ENCODE measurements at places on chromosomes 7 and 10.

- no peak for DNase-seq
Observed at GRCh38 chr7:28163949-28164348, 16.6 kb downstream of the JAZF1 start.

DNA sequence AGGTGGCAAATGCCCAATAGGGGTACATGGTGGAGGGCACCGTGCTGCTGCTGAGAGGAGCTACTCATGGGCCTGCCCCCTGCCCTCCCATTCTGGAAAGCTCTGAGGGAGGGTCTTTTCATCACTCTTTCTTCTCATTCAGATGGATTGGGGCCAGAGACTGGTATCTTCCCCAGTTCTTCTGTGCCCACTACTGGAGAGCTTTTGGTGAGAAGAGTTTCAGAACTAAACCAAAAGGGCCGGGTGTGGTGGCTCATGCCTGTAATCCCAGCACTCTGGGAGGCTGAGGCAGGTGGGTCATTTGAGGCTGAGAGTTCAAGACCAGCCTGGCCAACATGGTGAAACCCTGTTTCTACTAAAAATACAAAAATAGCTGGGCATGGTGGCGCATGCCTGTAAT, 12.5 kb downstream of the ADRA2A start:
- no peak for DNase-seq

GRCh38 chr7:92275327-92275726, 29.6 kb downstream of the ANKIB1 start:
- no peak for DNase-seq

DNA sequence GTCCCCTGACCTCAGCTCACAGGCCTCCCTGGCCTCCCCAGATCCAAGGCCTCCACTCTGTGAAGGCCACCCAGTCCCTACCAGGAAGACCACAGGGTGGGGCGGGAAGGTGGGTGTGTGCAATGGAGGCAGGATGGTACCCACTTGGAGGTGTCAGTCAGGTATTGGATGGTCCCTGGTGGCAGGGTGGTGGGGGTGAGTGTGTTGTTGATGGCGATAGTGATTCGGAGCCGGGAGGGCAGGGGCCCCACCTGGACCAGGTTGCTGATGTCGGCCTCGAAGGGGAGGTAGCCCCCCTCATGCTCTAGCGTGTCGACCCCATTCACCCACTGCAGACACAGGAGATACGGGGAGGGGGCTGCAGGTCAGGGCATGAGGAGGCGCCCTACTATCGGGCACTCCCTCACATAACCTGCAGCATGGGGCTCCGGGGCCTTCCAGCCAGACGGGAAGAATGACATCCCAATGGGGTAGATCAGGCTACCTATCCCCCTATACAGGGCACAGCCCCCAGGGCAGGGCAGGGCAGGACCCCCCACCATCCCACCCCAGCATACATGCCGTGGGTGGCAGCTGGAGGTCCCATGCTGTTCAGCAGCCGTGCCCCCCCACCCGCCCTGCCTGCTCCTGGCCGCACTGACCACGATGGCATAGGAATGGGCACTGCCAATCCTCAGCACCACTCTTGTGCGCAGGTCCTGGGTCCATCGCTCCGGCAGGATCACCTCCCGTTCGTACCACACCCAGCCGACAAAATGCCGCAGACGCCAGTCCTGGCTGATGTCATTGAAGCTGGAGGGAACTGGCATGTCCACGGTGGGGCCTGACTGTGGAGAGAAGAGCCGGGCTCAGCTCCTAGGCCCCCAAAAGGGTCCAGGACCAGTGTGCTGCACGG, 2.2 kb downstream of the GUSB start:
- DNase-seq, result no peak
